Skeletal muscle cell (primary cell): ENCODE measurements at places on chromosomes 13 and 19.

- DNase-seq: no peak
These were observed 167.1 kb downstream of the PCDH9 start for GRCh38 chr13:67063036-67063435.

- DNase-seq: no peak
These were observed 1339.4 kb downstream of the EFNB2 start for GRCh38 chr13:105196052-105196451.

DNA sequence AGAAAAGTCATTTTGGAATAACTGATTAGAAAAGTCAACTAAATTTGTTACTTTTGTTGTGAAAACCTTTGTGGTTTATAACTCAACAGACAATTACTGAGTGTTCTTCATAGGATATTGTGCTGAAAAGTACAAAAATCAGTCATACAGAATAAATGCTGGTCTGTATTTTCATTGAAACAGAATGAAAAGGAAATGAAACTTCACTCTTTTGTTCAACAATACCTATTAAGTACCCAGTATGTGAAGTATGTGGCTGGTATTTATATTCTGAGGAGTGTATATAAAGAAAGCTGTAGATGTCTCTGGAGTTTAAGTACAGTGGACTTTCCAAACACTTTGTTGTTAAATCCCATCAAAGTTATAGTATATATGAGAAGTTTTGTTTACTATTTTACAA lies 828.4 kb upstream of the ATXN8OS start:
- DNase-seq: no peak

DNA sequence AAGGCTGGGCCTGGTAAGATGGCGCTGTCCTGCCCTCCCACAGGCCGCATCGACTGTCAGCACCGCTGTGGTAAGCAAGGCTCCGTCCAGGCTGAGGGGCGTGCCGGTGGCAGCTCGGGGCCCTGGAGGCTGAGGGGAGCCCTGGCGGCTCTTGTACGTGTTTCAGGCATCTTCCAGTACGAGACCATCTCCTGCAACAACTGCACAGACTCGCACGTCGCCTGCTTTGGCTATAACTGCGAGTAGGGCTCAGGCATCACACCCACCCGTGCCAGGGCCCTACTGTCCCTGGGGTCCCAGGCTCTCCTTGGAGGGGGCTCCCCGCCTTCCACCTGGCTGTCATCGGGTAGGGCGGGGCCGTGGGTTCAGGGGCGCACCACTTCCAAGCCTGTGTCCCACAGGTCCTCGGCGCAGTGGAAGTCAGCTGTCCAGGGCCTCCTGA lies 1.2 kb downstream of the IZUMO4 start:
- DNase-seq: no peak

GRCh38 chr13:112569821-112570220 lies 18.1 kb downstream of the TUBGCP3 start:
- DNase-seq: no peak

DNA sequence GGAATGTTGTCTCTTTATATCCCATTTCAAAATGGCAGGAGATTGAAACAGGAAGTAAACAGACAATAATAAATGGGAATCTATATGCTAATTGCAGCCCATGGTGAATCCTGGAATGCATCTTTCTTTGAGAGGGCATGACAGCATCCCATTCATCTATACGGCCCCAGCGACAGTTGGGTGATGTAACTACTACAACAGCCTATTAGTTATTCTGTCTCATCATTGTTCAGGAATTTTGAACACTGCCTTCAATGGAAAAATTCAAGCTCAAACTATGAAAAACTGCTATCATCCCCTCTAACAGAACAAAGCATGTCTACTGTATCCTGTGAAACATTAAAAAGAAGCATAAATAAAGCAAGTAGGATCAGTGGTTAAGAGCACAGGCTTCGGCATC lies 262.1 kb downstream of the DCT start:
- DNase-seq: no peak

DNA sequence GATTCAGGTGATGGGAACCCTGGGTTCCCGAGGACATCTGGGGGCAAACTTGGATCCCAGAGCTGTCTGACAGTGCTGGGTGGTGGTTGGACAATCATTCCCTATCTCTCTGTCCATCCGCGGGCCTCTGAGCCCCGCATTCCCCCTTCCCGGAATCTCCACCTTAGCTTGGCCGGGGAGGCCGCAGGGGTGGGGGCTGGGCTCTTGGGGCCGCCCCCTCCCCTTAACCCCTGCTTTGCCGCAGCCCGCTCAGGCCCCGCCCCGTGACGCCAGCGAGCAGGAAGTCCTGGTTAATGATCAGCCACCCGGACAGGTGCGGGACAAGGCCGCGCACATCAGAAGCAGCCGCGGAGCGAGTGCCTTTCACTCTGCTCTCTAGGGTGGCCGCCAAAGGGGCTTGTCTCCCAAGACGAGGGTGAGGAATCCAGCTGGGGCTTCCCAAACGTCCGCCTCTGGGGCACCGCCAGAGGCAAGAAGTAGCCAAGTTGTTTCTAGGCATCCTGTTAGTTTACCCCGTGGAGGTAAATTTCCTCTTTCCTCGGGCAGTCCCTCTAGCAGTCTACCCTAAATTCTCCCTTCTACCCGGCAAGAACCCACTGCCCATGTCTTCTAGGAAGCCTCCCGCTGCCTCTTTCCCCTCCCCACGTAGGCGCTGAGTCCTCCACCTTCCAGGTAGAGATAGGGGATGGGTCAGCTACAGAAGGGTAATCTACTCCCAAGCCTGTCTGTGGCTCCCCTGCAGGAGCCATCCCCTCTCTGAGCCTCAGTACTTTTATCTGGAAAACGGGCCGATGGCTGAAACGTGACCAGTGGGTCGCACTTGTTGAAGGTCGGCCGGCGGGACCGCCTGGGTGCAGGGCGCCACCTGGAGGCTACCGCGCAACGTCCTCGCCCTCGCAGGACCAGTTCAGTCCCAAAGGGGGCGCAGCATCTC lies 3.0 kb downstream of the IRF2BP1 start:
- DNase-seq: peak; percentile 31

GRCh38 chr19:54325194-54325621 lies 12.2 kb upstream of the LILRA5 start:
- DNase-seq: no peak

- DNase-seq: no peak
These were observed 30.4 kb downstream of the ZNF536 start for GRCh38 chr19:30402436-30403202.

DNA sequence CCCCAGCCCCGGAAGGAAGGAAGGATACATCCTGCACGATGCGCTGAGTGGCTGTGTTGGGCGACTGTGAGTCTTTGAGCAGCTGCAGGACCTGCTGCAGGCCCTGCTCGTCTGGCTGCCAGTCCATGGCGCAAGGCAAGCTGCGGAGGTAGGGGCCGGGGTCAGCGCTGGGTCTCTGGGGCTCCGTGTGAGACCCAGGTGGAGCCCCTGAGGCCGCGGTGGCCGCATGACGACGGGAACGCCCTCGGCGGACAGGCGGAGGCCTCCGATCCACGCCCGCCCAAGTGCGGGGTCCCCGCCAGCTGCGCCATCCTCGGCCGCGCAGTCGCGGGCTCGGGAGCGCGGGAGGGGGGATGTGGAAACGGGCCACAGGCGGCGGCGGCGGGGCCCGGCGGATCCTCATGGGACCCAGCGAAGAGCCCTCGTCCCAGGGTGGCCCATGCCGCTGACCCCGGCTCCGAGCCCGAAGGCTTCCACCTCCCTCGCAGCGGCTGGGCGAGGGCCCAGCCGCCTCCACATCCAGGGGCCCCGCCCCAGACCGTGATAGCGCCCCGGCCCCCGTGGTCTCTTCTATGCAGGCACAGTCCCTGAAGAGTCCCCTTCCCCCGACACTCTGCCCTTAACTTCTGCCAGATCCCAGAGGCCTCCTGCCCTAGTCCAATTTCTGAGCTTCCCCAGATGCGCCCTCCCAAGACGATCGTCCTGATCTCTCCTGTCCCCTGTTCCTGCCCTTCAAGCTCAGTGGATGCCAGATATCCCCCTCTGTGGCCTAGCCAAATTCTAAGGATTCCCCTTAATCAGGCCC lies 2.7 kb downstream of the TNPO2 start:
- DNase-seq: no peak

DNA sequence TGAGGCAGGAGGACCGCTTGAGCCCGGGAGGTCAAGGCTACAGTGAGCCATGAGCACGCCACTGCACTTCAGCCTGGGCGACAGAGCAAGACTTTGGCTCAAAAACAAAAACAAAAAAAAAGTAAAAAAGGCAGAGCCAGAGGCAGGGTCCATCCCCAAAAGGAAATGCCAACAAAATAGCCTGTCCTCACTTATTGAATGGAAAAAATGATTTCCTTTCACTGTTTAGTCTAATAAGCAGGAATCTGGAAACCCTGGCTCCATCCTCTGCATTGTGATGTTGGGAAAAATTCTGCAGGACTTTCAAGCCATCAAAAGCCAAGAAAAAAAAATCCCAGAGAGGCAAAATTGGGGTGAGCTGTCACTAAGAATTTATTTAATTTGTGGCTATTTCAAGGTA lies 23.2 kb downstream of the ZIC5 start:
- DNase-seq: no peak

GRCh38 chr13:107091861-107092260 lies 523.9 kb upstream of the ARGLU1 start:
- no peak for DNase-seq

- no peak for DNase-seq
These were observed 1273.3 kb upstream of the ATXN8OS start for GRCh38 chr13:68834375-68834774.

DNA sequence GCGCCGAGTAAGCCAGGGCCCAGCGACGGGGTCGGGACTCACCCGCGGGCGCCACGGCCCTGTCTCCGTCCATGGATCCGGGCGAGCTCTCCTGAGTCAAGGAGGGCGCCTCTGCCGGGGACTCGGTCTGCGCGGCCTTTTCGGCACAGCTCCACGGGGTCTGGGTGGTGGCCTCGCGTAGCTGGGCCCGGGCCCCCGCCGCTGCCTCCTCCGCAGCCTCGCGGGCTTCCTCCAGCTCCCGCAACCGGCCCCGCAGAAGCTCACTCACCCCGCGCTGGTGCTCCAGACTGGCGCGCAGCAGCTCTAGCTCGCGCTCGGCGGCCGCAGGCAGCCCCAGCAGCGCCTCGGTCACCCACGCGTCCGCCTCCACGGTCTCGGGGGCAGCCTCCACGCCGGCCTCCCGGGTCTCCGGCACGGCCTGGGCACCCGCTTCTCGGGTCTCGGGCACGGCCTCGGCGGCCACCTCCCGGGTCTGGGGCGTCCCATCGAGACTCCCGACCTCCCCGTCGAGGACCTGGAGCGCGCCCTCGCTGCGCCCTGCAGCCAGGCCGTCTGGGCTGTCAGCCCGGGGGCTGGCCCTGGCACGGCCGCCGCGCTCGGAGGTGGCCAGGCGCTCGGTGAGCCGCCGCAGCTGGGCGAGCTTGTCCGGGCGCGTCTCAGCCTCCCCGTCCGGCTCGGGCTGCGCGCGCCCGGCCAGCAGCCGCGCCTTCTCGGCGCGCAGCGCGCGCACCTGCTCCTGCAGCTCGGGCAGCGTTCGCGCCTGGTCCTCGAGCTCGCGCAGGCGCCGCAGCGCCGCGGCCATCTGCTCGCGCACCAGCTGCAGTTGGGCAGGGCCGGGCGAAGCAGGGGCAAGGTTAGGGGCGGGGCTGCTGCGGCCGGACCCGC lies 8.4 kb downstream of the KANK3 start:
- DNase-seq: peak; percentile 34

GRCh38 chr13:71255633-71256032 lies 611.4 kb downstream of the DACH1 start:
- DNase-seq: no peak

- no peak for DNase-seq
These were observed 721.9 kb upstream of the SLC10A2 start for GRCh38 chr13:103788061-103788652.

DNA sequence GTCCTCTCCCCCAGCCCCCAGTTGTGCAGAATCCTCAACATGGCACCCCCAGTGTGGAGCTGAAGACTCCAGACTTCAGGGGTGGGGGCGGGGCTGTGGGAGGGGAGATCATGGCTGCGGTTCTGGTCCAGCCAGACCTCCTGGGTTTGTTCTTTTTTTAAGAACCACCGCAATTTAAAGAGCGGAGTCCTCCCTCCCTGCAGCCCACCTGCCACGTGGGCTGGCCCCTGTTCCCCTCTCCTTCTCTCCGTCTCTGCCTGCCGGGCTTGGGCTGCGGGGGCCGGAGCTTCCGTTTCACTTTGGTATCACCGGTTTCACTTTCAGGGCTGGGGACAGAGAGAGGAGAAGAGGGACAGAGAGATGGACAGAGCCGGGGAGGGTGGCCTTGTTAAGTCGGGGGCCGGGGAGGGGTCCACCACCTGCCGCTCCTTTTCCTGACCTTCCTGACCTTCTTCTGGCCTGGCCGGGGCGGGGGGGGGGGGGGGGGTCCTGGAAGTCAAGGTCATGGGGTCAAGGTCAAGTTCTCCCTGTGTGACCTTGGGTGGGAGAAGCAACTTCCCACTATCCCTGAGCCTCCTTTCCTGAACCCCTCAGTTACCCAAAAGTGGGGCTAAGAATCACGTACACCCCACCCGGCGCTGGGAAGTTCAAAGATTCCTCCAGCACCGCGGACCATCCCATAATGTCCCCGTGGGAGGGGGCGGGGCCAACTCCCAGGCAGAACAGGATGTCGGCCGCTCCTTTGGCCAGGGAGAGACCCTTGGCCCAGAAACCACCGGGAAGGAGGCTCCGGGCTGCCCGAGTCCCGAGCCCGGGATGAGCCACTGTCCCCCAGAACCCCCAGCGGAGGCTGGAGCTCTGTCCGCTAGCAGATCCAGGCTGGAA lies 11.3 kb upstream of the ZBTB7A start:
- no peak for DNase-seq

- DNase-seq: no peak
These were observed 212.5 kb upstream of the ZNF536 start for GRCh38 chr19:30159636-30160035.

DNA sequence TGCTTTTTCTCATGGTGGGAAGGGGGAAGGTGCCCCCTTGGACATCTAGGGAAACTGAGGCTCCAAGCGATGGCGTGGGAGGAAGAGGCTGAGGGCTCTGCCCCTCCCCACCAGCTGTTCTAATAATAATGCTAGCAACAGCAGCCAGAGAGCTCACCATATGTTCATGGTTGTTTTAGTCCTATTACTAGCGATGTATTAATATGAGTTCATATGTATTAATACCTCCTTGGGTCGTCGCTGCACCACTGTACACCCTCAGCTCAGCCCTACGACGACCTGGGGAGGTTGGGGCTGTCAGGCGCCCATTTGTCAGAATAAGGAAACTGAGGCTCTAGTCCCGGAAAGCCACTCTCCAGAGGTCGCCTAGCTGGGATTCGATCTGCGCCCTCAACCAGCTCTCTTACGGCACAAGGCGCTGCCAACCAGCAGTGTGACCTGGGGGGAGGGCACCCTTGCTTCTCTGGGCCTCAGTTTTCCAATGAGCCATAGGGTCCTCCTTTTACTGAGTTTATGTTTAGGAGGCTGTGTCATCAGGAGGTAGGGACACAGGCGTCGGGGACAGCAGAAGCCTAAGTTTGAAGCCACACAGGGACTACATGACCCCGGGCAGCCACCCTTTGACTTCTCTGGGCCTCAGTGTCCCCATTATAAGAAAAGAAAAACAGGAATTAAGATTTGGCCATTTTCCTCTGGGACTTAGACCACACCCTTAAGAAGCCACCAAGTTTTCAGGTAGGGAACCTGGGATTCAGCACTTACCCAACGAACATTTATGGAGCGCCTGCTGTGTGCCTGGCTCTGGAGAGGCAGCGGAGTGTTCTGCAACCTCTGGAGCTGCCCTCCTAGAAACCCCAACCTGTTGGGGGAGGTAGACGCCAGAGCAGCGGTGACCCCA lies 664 bp downstream of the MAST3 start:
- no peak for DNase-seq
